H7 (cell line): ENCODE measurements at places on chromosomes 5 and 9. TPM values are rescaled to one million over a fixed set of nuclear protein-coding genes. Genes with fewer than 3 reads are reported as not detected.
A peak's percentile ranks its signal among the peaks of the same experiment; 100 is the strongest.

SPEF2 gene
- 0.07 TPM in 1 of 2 replicates, not detected in the other for total RNA-seq

CYSTM1 gene
- 55.5 and 61.1 TPM in 2 replicates for total RNA-seq

GHR gene
- total RNA-seq: 0.28 and 0.96 TPM in 2 replicates

DNA sequence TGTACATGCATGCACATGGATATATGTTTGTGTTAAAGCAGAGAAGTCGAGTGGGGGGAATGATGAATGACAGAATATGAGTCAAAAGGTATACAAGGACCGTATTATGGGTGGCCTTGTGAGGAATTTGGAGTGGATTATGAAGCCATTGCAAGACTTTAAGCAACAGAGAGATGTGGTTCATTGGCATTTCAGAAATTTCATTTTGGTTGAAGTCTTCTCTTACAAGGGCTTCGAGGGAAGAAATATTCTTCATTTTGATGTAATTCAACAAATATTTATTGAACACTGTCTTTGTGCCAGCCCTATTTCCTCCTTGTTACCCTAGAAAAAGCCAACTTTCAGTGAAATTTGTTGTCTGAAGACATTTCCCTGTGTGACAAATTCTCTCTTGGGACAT lies 83.9 kb upstream of the SLCO6A1 start:
- no peak for DNase-seq

TSSK1B gene
- total RNA-seq: not detected in 2 replicates

MARVELD2 gene
- total RNA-seq: 15.6 and 19.9 TPM in 2 replicates

- no peak for DNase-seq
Measured at GRCh38 chr9:21028466-21028865, 3.0 kb downstream of the HACD4 start.

- peak; percentile 23 for DNase-seq
Measured at GRCh38 chr9:114450833-114451706, 54.2 kb downstream of the WHRN start.

TRMO gene
- 4.3 and 5.9 TPM in 2 replicates for total RNA-seq
